Myocyte (in vitro differentiated cells): ENCODE measurements at places on chromosomes 6 and 20. TPM values are rescaled to one million over a fixed set of nuclear protein-coding genes. Genes with fewer than 3 reads are reported as not detected.

The PNPLA1 gene
- not detected in 2 replicates for total RNA-seq

The CAGE1 gene
- not detected in 2 replicates for total RNA-seq

The CMTR1 gene
- 34.0 and 35.1 TPM in 2 replicates for total RNA-seq

The TTK gene
- total RNA-seq = 0.40 and 1.1 TPM in 2 replicates

The FAM162B gene
- not detected in 2 replicates for total RNA-seq

The PBOV1 gene
- not detected in 2 replicates for total RNA-seq

The EYA4 gene
- 18.5 and 22.0 TPM in 2 replicates for total RNA-seq

The HUS1B gene
- 0.36 TPM in 1 of 2 replicates, not detected in the other for total RNA-seq

The MCM8 gene
- total RNA-seq = 9.3 and 12.9 TPM in 2 replicates

The C2 gene
- 7.0 and 7.5 TPM in 2 replicates for total RNA-seq

The CCR6 gene
- total RNA-seq = not detected in 2 replicates

GRCh38 chr6:130696806-130697205 lies 130.4 kb upstream of the SMLR1 start:
- no peak for DNase-seq

GRCh38 chr6:17450397-17450796 lies 57.0 kb downstream of the CAP2 start:
- DNase-seq = no peak

GRCh38 chr6:140768133-140768532 lies 1364.6 kb upstream of the GJE1 start:
- DNase-seq = no peak

GRCh38 chr6:111845441-111845871 lies 27.8 kb downstream of the FYN start:
- DNase-seq = peak; percentile 55

DNA sequence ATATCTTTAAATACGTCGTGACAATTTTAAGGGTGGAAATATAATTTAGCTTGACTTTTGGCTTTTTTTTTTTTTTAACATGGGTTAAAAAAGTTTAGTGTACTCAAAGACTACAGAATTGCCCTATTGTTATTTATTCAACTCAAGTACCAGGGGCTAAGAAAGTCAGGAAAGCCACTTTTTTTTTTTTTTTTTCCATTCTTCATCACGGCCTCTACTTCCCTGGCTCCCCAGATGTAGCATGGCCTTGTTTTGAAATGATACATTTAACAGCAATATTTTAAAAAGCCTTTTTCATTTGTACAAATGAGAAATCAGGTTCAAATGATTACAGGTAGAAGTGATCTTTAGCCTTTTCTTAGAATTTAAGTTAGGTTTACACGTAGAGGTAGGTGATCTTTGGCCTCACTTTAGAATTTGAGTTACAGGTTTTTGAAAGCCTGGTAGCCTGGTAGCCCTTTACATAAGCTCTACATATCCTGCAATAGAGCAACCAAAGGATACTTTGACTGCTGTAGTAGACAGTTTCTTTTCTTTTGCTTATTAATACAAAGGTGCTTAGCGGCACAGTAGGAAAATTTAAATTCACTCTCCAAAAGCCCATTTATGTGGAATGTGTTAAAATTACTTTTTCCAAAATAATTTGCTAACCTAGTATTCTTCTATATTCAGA lies 160.5 kb upstream of the MMS22L start:
- DNase-seq = no peak

DNA sequence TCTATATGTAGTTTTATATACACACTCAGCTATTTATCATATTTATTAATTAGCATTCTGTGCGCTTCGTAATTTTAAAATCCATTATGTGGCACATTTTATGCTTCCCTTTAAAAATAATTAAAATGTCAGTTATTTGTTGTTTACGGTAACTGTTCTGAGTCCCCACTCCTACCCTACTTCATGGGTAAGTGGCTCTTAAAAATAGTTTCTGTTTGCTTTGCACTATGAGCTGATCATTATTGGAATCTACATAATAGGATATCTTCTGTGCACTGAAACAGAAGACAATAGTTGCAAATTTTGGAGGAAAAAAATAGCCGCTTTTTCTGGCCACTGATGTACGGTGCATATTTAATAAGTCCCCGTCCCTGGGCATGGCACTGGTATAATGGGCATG lies 25.2 kb downstream of the LCA5 start:
- no peak for DNase-seq

DNA sequence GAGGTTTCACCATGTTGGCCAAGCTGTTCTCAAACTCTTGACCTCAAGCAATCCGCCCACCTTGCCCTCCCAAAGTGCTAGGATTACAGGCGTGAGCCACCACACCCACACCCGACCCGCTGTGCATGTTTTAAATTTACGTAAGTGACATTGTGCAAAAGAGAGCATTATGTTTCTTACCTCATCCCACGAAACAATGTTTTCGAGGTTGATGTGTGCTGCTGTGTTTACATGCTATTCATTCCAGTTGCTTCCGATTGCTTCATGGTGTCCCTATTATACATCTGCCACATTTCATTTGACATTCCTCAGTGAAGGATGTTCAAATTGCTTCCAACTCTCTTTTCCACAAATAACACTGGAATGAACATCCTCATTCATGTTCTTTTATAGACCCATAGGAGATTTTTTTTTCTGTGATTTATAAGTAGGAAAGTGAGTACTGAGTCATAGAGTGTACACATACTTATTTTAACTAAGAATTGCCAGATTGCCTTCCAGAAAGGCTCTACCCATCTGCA lies 403.9 kb upstream of the JARID2 start:
- peak; percentile 68 for DNase-seq

- no peak for DNase-seq
These were observed 45.9 kb downstream of the CD164 start for GRCh38 chr6:109336221-109336961.

GRCh38 chr6:21103626-21104224 lies 489.8 kb upstream of the SOX4 start:
- no peak for DNase-seq

DNA sequence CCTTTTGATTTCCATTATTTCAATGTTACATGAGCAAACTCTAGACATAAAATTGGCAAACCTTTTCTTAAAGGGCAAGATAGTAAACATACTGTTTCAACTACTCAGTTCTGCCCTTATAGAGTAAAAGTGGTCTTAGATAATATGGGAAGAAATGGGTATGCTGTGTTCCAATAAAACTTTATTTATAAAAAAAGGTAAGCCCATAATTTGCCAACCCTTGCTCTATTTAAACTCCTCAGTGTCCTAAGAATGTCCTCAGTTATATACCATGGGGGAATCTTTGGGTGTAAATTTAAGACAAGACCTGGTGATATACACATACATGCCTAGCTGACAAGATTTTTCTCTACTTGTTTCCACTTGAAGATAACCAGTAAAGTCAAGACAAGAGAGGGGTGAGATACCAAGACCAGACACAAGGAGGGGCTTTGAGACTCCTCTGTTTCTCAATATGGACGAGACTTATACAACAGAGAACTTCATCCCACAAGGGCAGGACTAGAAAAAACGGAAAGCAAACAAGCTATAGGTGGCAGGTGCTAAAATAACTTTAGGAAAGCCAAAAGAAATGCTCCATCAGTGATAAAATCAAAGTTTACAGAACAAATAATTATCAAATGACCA lies 10.5 kb downstream of the SNX3 start:
- peak; percentile 15 for DNase-seq

- no peak for DNase-seq
These were observed 36.7 kb downstream of the KIZ start for GRCh38 chr20:21162631-21163030.

DNA sequence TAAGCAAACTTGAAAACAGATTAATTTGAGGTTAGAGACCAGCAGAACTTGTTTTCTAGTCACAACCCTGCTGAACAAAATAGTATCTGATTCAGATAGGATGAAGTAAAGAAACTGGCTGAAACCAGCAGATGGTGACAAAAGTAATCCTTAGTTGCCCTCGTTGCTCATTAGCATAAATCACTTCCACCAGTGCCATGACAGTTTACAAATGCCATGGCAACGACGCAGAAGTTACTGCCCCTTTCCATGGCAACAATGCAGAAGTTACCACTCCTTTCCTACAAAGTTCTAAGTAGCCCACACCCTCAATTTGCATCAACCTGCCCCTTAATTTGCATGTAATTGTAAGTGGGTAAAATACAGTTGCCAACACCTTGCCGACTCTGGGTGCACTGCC lies 23.7 kb downstream of the SNRPB start:
- no peak for DNase-seq

- no peak for DNase-seq
These were observed 762.4 kb upstream of the SLC35B3 start for GRCh38 chr6:9197726-9198125.

GRCh38 chr6:148293181-148293995 lies 49.2 kb upstream of the SASH1 start:
- DNase-seq = peak; percentile 90

GRCh38 chr6:106560996-106561685 lies 68.2 kb downstream of the RTN4IP1 start:
- no peak for DNase-seq

DNA sequence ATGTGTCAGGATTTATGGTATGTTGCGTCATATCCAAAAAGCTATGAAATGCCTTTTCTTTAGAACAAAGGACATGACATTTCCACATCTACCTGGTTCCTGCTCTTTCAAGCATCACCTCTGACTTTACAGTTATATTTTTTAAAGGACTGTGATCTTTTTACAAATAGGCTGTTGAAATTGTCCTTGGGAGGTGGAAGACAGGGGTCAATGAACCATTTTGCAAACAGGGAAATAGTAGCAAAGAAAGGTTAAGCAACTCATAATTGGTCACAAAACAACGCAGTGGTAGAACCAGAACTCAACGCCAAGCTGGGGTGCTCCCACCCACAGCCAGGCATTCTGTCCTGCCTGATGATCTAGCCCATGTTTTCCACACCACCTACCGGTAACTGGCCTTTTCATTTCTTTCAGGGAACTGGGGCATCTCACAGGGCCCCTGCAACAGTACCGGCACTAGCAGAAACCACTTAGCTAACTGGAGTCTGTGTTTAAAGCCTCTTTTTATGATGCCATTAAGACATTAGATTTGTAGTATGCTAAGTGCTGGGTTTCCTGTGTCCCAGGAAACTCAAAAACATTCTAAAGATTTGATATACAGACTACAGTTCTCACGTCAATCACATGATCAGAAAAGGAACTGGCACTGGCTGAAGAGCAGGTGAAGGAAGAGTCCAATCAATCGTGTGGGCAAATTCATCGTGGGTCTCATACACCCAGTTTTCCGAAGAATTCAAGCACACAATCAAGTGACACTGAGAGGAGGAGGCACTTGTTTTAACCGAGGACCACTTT lies 13.9 kb downstream of the ZNF217 start:
- peak; percentile 22 for DNase-seq

DNA sequence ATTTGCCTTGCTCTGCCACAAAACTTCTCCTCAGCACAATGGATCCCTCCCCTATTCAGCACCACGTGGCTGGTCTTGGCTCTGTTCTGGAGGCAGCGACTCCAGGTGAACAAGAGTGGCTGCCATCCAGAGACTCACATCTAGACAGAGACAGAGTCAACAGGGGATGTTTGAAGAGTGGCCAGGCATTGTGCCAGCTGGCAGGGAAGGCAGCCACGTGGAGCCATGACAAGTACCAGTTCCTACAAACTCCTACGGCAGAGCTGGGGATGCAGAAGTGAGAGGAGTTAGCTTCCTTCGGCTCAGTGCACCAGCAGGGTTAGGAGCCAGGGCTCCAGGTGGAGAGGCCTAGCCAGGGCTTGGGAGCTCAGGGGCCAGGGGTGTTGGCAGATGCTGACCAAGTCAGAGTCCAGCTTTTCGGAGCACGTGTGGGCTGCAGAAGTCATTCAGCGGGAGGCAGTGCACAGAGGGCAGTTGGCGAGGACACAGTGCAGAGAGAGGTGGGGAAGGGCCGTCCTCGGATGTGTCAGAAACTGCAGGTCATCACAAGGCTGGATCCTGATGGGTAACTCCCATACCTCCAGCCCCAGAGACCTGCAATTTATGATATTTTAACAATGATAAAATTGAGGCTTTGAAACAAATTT lies 171.7 kb upstream of the PDE10A start:
- peak; percentile 17 for DNase-seq
